Effector memory CD8-positive, alpha-beta T cell (primary cell): ENCODE measurements at places on chromosomes 2 and 18.

DNA sequence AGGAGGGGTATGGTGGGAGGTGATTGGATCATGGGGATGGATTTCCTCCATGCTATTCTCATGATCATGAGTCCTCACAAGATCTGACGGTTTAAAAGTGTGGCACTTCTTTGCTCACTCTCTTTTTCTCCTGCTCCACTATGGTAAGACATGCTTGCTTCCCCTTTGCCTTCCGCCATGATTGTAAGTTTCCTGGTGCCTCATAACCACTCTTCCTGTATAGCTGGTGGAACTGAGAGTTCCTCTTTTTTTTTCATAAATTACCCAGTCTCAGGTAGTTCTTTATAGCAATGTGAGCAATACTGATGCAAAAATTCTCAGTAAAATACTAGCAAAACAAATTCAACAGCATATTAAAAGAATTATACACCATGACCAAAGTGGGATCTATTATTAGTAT, 728.5 kb upstream of the SLC8A1 start:
- no peak for DNase-seq

GRCh38 chr2:24527536-24527935, 36.5 kb downstream of the NCOA1 start:
- DNase-seq, result no peak

DNA sequence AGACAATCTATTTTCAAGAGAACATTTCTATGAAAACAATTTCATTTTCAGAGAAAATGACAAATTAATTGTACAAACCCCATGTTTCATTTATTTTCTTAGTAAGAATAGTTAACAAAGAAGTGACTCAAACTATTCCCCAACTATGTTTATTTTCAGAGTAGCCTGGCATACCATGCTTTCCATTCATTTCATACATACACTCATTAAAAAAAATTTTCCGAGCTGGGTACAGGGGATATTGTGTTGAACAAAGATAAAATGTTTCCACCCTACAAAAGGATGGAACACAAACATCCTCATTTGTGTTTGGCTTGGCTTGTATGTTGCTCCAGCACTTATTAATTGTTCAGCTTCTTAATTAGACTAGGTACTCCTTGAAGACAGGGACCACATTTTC, 331.4 kb downstream of the EXOC6B start:
- DNase-seq, result no peak

DNA sequence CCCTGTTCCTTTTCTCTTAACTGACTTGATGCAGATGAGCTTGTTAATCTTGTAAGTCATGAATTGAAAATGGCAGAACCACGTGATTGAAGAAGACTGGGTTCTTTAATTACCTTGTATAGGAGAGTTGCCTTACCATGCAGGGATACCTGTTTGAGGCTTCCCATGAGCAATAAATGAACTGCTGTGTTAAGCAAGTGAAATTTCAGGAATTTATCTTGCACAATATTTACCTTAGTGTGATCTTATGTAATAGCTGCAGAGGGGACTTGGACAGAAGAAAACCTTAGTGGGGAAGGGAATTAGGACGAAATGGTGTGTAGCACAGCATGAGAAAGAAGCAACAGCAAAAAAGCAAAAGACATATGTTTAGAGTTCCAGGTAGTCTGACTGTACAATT, 384.0 kb upstream of the TMEFF2 start:
- DNase-seq, result no peak

DNA sequence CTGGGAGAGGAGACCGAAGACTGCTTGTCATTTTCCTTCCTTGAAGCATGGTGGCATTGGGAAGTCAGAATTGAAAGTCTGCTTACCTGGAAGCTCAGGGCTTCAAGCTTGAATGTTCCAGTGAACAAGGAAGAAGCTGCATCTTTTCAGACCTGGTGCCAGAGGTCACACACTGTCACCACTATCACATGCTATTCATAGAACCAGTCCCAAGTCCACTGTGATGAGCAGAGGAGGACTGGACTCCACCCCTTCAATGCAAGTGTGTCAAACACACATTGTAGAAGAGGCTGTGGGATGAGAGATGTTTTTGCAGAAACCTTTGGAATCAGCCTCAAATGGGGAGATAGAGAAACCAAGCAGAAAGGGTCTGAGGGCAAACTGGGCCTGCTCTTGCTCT, 81.4 kb downstream of the LYPD1 start:
- no peak for DNase-seq

DNA sequence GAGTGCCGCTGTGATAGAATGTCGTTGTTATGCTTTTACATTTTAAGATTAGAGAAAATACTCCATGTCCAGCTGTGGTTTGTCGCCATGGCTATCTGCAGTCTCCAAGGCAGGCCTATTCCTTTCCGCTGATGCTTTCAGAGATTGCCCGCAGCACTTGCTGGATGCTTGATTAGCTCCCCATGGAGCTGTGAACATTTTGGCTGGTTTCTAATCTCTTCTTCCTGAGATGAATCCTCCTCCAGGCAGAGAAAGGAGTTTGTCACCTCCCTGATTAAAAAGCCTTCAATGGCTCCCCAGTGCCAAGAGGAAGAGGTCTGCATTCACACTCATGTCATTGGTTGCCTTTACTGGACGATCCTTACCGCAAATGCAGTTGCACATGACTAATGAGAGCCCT, 32.6 kb upstream of the LPIN1 start:
- DNase-seq, result no peak

DNA sequence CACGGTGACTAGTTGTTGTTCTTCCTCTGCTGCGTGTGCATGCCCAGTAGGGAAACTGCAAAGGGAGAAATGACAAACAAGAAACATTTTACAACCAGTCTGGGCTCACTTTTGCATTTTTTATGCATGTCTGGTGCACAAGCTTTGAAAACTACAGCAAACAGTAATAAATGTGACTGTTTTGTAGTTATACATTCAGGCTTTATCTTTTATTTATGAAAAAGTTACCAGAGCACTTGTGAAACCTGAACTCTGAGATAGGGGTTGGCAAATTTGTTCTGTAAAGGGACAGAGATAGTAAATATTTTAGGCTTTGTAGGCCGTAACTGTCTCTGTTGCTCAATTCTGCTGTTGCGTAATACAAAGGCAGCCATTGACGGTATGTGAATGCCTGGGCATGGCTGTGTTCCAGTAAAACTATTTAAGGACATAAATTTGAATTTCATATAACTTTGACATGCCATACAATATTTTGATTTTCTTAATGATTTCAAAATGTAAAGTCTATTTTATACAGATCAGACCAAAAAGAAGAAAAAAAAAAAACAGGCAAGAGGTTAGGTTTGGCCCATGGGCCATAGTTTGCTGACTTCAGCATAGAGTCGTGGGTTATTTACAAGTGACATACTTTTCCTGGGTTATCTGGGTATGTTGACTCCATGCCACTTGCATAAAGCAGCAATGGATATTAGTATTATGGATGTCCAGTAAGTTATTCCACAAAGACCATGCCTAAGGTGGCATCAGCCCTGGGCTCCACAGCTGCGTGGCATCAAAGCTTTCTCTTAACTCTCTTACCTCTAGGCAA, 53.6 kb upstream of the EML6 start:
- no peak for DNase-seq

GRCh38 chr2:189587780-189588179, 7.2 kb upstream of the SLC40A1 start:
- DNase-seq, result no peak

DNA sequence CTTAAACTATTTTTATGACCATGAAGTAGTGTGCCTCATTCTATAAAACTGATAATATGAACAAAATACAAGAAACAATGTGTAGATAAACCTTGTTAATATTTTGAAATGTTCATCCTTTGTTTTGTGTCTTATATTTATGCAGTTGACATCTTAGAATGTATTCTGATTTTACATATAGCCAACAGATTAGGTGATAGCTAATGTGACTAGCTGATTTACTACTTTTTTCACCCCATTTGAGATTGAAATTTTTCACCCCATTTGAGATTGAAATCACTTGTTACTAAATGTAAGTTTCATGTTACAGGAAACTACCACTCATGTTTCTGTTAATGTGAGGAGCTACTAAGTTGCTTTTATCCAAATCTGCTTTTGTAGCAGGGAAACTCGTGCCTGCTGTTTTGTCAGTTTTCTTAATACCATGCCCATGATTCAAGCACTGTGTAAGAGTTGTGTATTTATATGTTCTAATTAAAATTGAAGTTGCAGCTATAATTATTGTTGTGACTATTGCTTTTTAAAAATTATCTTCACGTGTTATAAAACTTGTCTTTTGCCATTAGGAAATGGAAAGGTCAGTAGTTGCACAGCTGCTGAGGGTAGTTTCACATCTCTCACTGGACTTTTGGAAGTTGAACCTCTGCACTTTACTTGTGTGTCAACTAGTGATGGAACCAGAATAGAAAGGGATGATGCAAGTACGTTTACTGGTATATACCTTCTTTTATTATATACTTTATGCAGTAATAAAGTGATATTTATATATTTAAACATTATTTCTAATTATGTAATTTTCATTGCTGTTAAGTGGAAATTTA, 96.6 kb downstream of the BIRC6 start:
- DNase-seq, result no peak

DNA sequence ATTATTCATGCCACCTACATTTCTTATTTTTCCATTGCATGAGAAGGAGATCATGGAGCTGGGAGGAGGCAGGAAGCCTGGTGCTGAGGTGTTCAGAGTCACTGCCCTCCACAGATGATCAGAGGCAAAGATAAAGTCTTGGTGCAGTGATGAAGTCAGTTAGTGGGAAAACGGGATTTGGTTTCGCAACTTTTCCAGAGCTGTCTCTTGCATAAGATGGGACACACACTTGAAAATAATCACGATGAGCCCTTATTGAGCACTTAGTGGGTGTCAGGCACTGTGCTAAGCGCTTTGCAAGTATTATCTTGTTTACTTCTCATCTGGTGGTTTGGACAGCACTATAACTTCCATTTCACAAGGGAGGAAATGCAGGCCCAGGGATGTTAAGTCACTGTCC, 222.1 kb upstream of the SMAD2 start:
- DNase-seq, result no peak

GRCh38 chr2:218883491-218884490, 3.1 kb downstream of the WNT10A start:
- no peak for DNase-seq

DNA sequence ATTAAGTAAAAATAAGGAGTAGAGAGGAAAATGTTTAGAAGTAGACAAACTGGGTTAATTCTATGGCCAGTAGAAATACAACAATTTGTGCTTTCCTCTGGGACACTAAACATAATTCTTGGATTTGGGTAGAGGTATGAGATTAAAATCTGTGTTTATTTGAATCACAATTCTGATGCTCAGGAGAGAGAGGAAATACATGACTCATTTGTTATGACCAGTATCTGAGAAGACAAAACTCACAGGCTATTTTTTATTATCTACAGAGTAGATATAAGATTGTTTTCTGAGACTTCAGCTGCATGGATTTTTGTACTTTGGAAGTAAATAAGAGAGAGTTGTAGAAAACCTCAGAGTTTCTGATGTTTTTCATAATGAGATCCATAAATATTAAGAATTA, 315.7 kb upstream of the CWC22 start:
- DNase-seq, result no peak

DNA sequence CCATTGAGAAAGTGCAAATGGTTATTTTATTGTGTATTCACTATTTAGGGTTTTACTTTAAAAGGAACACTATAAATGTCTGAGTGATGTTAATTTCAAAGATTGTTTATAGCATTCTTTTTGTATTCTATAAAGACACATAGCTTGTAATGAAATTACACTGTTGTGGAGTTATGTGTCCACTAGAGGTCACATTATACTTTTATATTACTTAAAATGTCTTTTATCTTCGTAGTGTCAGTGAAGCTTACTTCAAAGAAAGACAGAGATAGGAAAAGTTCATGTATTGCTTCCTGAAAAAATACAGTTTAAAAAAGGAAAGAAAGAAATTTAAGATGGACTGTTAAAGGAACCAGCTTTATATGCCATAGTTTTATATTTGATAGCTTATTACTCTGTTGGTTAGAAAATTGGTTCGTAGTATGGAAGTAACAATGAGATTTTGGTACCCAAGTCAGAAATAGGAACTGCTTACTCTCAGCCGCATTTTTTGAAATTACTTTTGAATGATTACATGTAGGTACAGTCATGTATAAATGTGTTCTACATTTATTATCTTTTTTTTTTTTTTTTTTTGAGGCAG, 20.5 kb downstream of the APLF start:
- DNase-seq, result no peak

DNA sequence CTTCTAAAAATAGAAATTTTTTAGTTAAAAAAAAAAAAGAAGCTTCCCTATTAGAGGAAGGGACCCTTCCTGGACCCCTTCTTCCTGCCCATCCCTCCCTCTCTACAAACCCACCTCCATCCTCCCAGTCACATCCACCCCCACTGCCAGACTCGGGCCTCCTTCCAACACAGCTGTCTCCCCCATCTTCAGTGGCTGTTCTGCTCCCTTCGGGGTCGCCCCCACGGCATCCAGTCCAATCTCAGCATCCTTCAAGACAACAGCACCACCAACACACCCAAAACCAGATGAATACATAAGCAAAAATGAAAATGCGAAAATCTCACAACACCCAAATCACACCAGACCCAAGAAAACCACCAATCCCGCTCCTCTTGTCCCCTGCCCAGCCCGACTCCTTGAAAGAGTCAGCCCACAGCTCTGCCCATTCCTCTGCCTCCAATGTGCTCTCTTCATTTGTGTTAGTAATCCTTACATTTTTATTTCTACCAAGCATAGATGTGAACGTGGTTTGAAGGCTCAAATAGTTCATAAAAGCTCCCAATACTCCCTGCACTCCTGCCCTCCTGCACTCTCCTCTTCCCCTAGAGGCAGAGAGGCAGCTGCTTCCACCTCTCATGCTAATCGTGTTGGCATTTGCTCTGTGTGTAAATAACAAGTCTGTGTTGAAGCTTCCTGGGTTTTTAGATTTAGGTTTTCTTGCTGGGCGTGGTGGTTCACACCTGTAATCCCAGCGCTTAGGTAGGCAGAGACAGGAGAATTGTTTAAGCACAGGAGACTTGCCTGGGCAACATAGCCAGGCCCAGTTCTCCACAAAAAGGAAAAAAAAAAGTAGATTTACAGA, 37.0 kb downstream of the MAL start:
- no peak for DNase-seq

GRCh38 chr2:105671156-105671555, 73.6 kb upstream of the NCK2 start:
- DNase-seq, result no peak

DNA sequence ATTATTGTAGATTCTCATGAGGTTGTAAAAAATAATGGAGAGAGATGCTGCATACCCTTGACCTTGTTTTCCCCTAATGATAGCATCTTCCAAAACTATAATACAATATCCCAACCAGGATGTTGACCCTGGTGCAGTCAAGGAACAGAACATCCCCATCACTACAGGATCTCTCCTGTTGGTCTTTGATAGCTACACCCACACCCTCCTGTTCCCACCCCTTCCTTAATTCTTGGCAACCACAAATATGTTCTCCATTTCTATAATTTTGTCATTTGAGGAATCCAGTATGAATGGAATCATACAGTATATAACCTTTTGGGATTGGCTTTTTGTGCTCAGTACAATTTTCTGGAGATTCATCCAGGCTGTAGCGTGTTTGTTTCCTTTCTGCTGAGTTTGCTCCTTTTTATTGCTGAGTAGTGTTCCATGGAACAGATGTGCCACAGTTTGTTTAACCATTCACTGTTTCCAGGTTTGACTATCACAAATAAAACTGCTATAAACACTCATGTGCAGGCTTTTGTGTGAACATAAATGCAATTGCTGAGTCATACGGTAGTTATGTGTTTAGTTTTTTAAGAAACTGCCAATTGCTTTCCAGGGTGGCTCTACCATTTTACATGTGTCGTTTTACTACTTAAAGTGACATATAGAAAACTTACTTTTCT, 22.2 kb downstream of the MCFD2 start:
- no peak for DNase-seq
